ENCODE measurements at places on chromosomes 11 and 22.

DNA sequence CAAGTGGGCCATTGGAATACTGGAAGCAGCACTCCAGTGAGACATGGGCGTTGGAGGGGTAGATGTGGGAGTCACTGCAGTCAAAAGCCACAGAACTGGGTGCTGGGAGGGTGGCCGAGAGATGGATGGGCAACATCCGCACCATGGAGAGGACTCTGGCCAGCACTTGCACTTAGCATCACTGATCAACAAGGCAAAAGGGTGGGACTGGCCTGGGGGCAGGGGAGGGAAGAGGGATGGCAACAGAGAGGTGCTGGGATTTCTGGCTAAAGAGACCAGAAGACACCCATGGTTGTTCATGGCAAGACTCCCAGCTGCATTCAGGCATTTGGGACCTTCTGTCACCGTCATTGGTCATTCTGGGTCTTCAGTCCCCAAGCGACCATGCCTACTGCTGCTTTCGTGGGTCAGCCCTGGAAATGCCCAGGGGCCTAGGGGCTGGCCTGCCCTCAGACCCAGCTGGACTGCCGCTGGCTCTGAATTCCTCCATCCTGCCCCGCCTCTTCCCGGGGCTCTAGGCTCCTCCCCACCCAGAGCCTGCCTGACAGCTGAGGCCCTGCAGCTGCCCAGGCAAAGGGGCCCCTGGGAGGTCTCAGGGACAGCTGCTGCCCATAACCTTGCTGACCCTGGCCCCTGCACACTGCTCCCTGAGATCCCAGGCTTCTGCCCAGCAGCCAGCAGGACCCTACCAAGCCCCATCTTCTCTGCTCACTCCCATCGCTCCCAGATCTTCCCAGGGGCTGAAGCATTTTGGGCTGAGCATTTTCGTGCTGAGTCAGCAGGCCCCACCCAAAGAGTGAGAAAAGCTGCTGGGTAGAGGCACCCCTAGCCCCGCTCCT, 13.0 kb upstream of the CDC42EP2 start:
- DNase-seq = no peak

- DNase-seq = no peak
These were observed 90.4 kb upstream of the SLC25A18 start for GRCh38 chr22:17472932-17473331.

DNA sequence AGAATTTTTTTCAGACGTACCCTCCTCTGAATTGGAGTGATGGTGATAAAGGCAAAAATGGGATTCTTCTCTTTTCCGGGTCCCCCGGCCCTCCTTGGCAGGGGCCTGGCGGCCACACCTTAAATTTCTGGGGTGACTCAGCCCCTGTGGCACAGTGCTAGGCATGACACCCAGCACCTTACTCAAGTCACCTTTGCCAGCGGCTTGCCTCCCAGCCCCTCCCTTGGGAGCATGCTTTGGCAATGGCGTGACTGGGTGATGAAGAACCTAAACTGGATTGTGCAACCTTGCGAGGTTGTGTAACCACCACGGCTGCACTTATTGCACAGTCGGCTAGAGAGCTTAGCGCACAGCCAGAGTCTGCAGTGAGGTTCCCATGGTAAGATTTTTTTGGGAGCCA, 16.2 kb upstream of the LDLRAD3 start:
- DNase-seq = no peak

GRCh38 chr11:76629853-76630599, 40.5 kb downstream of the LRRC32 start:
- DNase-seq = no peak

- DNase-seq = no peak
These were observed 30.9 kb downstream of the CSNK2A3 start for GRCh38 chr11:11322101-11322500.

DNA sequence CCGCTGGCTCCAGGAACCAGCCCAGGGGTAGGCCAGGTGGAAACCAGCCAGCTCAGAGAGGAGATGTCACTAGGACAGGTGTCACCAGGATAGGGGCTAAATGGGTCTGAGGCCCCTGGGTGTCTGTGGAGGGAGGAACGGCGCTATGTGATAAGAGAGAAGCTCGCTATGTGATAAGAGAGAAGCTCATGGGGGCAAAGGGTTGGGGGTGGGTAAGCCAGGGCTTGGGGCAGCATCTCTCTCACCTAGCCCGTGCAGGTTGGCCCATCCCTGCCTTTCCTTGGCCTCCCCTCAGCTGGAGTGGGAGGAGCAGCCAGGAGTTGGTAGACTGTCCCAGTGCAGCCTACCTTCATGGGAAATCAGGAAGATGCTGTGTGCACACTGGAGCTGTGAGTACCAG, 26.5 kb upstream of the SUSD2 start:
- no peak for DNase-seq
